ENCODE measurements at places on chromosomes 5 and 9.

DNA sequence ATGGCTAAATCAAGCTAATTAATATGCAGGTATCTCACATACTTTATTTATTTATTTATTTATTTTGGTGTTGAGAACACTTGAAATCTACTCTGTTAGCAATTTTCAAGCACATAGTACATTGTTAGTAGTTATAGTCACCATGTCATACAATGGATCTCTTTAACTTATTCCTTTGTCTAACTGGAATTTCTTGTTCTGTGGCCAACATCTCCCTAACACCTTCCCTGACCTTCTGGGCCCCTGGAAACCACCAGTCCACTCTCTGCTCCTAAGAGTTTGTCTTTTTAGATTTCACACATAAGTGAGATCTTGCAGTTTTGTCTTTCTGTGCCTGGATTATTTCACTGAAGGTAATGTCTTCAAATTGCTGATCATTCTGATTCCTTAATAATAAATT lies 229.1 kb downstream of the SEMA5A start:
- no peak for DNase-seq

DNA sequence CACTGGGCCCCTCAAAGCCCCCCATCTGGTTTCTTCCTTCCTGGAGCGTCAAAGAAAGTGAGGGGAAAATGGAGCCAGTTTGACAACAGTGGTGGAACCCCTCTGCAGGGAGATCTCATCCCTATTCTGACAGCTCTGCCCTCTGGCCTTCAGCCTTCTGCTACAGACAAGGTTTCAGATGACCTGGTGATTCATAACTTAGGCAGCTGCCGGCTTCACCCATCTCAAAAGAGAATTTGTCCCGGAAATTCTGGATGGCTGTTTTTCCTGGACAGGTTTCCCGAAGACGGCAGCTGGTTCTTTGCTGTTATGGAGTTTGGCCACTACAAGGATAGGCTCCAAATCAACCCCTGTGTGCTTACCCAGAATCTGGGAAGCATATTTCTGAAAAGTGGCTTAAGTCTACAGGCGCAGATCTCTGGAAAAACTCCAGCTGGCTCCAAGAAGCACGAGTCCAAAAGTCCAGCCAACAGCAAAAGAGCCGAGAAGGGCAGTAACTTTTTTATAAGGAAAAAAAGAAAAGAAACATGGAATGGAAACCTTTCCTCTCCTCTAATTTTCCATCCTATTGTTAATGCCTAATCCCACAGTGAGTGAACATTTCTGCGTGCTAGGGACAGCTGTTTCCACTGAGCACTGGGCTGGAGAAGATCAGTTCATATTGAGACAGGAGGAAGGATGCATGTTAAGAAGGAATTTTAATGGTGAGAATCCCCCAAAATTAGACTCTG lies 54.5 kb downstream of the ZNF366 start:
- DNase-seq, result peak; percentile 77

DNA sequence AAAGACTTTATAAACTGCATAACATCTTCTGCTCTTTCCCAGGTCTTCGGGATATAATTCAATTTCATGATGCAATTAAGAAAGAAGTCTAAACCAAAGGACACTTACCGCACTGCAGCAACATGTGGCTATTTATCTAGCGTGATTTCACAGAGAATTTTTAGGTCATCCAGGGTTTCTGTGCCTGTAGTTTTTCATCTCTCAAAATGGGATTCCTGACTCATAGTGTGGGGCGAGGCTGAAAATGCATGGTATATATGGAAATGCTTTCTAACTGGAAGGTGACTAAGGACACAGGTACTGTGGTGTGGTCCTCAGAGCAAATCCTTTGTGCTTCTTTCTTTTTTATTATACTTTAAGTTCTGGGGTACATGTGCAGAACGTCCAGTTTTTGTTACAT lies 557.7 kb upstream of the KLF4 start:
- no peak for DNase-seq

- no peak for DNase-seq
These were observed 1190.1 kb downstream of the CDH12 start for GRCh38 chr5:21663082-21663481.

- no peak for DNase-seq
These were observed 148.5 kb upstream of the PUM3 start for GRCh38 chr9:2992427-2992826.

- DNase-seq, result peak; percentile 7
These were observed 105.4 kb upstream of the PAM start for GRCh38 chr5:102649731-102650130.
